Ureter (tissue), 1 donor: ENCODE measurements at places on chromosomes 12 and 14.
A peak's percentile ranks its signal among the peaks of the same experiment; 100 is the strongest.

DNA sequence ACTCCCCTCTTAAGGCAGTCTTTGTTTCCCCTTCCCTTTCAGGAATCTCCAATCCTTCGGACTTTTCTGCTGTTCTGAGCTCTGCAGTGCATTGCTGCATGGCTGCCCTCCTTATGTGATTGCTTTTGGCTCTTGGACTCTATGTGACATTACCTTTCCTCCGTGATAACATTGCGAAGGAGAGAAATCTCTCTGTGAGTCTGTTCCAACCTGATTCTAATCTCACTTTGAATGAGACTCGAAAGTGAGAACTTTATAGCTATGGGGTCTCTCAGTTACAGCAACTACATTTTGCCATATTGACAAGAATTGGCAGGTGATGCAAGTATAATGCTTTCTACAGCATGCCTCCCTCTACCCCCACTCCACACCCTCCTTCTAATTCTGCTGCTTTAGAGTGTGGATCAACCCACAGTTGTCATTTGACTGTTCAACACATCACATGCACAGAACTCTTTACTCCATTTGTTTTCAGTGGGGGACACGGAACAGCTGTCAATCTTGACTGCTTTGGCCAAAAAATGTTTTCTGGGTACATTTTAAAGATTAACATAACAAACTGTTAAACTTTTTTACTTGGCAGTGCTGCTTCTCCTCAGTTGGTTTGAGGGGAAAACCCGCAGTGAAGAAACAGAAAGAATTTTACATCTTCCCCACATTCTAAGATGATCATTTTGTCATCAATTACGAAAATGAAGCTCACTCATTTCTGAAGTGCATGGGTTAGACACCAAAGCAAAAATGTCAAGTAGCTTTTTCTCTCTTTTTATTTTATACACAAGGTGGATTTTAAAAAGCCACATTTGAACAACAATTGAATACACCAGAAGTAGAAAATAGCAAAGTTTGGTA is 125.5 kb upstream of the RMST start:
- no peak for DNase-seq

DNA sequence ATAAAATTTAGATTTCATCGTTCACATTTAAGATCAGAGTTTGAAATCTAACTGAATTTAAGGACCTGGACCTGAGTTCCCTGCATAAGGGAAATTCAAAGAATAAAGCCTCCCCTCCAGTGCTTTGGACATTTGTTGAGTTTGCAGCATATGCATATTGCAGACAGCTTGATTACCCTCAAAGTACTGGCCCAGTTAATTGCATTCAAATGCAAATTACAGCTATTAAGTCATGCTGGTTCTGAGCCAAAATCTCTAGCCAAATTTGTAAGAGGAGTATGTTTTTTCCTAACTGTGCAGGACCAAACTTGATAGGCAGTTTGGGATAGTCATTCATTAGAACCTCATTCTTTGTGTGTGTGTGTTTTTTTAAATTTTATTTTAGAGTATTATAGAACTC is 9.1 kb upstream of the KIF21A start:
- DNase-seq = no peak

DNA sequence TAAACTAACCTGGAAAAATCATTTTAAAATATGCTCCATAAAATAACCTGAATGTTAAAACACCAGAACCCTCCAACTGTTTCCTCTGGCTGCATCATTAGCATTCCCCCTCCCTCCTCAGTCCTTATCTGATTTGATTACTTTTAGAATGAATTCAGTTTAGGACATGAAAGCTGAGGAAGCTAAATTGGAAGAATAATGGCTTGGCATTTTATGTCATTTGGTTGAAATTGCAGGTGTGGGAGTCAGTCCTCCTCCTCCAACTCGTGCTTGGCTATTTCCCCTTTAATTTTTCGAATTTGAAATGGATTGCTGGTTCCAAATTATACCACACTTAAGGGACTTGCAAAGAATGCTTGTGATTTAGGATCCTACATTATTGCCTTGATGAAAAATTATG is 473.0 kb upstream of the STXBP6 start:
- DNase-seq = no peak

DNA sequence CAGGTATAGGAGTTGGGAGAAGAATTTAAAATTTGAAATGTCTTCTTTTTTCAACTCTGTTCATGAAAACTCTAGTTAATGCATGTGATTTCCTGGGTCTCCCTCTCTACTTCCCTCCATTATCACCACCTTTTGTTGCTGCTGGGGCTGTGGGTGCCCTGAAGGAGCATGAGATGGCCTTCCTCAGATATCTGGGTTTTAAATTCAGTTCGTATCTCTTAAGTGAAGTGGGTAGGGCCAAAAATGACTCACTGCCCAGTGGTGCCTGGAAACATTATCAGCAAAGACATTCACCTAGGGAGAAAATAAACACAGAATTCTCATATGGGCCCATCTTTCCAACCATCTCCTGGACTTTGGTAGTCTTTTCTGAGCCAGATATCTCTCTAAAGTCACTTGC is 234.9 kb upstream of the PLEKHG7 start:
- no peak for DNase-seq

- DNase-seq = no peak
Observed at GRCh38 chr12:88844426-88844825, 264.2 kb upstream of the KITLG start.

- DNase-seq = no peak
Observed at GRCh38 chr12:123767613-123768012, 5.5 kb downstream of the DNAH10 start.

DNA sequence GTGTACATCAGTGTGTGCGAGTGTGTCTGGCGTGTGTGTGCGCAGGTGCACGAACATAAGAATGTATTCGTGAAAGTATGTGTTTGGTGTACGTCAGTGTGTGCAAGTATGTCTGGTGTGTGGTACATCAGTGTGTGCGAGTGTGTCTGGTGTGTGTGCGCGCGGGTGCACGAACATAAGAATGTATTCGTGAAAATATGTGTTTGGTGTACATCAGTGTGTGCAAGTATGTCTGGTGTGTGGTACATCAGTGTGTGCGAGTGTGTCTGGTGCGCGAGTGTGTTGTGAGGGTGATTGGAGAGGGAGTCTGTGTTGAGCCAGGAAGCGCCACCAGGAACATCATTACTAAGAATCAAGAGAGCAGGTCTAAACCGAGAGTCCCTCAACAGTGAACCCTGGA is 143.8 kb downstream of the BCL11B start:
- DNase-seq = peak; percentile 23

DNA sequence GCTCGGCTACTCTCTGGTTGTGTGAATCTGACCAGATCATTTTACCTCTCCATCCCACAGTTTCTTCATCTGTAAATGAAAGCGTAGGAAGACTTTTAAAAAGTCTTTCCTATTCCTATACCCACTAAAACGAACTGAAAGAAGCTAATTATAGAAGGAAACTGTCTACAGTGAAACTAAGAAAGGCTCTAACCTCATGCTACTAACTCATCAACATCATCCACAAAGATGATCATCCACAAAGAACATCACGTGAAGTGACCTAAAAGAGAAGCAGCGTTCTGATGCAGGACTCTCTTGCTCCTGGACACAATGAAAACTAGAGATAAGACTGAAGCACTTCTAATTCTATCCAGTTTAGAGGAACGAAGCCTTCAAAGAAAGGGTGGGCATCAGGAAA is 58.5 kb upstream of the OSBPL8 start:
- no peak for DNase-seq

DNA sequence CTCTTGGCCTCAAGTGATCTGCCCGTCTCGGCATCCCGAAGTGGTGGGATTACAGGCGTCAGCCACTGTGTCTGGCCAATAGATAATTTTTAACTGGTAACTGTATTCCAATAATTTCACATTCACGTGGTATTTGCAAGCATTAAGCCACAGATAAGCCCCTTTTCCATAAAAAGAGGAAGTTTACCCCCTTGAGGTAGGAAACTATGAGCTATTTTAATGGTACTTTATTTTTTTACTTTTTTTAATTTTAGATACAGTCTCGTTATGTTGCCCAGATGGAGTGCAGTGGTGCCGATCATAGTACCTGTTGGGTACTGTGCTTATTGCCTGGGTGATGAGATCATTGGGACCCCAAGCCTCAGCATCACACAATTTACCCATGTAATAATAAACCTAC is 42.9 kb upstream of the AP4S1 start:
- DNase-seq = no peak

DNA sequence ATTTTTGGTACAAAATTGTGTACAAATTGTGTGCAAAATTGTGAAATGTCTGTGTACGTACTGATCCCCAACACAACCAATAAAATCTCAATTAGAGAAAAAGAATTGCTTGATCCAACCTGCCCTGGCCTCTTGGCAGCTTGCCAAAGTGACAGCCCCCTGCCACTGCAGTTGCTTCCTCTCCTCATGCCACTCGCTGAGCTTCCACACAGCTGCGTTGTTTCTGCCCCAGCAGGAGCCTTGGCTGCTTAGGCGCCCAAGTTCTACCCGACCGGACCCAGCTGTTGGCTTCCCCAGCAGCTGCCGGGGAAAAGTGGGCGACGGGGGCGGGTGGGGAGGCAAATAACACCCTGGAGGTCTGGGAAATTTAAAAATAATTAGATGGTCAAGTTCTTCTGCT is 171.8 kb upstream of the ATF7IP start:
- no peak for DNase-seq

DNA sequence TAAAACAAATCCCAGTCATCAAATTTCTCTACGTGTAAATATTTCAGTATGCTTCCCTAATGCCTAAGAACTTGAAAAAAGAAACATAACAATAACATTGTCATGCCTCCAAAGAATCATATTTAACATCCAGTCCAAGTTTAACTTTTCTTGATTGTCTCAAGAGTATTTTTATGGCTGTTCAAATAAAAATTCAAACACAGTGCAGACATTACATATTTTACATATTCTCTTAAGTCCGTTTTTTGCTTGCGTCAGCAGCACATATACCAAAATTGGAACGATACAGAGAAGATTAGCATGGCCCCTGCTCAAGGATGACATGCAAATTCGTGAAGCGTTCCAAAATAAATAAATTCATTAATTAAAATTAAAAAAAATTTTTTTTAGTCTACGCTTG is 23.3 kb upstream of the EEA1 start:
- DNase-seq = no peak
